ENCODE measurements at places on chromosomes 5 and 9.

DNA sequence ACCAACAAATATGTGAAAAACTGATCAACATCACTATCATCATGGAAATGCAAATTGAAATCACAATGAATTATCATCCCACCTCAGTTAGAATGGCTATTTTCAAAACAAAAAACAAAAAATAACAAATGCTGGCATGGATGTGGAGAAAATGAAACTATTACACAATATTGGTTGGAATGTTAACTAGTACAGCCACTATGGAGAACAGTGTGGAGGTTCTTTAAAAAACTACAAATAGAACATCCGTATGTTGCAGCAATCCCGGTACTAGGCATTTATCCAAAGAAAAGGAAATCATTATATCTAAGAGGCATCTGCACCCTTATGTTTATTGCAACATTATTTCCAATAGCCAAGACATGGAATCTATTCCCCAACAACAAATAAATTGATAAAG, 9.0 kb upstream of the IFNA5 start:
- no peak for DNase-seq

- no peak for DNase-seq
Observed at GRCh38 chr5:82858151-82859025, 218.8 kb downstream of the TMEM167A start.

DNA sequence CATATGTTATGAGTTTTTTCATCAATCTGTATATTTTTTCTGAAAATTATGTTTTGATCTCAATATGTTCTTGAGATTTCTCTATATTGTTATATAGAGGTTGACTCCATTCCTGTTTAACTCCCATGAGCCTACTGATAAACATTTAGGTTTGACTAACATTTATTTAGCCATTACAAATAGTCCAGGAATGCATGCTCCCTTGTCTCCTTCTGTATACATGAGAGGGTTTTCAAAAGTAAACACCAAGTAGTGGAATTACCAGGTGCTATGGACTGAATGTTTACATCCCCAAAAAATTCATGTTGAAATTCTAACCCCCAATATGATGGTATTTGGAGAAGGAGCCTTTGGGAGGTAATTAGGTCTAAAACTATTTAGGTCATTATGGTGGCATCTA, 3.5 kb upstream of the OR5C1 start:
- no peak for DNase-seq

- no peak for DNase-seq
Observed at GRCh38 chr5:147406636-147407035, 103.2 kb downstream of the DPYSL3 start.

GRCh38 chr9:116549061-116549664, 137.9 kb upstream of the TRIM32 start:
- DNase-seq = no peak

DNA sequence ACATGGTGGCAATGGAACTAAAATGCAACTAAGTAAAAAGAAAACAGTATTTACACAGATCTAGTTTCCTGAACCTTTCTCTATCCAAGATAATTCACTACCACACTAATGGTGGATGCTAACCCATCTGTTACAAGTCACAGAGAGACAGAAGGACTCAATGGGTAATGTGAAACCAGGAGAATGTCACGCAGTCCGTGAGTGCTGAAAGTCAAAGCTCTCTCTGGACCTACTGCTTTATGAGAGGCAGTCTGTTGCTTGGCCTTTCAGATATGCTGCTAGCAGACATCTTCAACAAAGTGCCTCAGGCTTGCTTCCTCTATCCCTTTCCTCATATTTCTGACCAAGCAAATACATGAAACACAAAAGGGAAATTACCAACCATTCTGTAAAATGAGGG, 69.0 kb upstream of the GLRX start:
- DNase-seq = no peak

GRCh38 chr5:131416729-131417128, 152.9 kb downstream of the CDC42SE2 start:
- no peak for DNase-seq

DNA sequence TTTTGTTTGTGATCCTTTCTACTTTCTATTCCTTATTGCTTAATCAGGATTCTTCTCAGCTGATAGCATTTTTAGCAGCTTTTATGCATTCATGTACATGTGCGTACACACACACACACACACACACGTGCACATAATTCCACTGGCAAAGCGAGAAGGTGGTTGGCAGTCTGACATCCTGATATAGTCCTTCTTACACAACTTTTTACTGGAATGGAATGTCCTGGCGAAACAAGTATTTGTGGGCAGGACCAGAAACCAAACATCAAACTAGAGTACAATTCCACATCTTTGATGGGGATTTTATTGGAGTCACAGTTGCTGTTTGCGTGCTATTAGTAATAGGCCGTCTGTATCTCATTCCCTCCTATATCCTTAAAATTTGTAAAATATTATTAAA, 356.5 kb downstream of the CCDC171 start:
- no peak for DNase-seq

DNA sequence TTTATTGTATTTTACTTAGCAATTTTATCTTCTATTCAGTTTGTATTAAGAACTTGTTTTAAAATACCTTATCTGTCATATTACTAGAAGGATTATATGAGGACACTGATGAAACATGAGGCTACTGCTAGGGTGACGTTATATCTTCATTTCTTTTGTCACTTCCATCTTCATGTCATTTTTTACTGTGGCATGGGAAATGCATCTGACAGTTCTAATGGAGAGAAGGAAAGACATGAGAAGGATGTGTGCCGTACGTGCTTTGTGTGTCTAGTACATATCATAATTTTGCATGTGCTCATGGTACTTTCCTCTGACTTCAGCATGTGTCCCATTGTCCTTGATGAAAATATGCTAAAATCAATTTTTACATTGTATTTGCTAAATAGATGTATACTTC, 258.2 kb downstream of the PTPRD start:
- DNase-seq = no peak

- no peak for DNase-seq
Observed at GRCh38 chr5:63401436-63402046, 560.7 kb downstream of the HTR1A start.

DNA sequence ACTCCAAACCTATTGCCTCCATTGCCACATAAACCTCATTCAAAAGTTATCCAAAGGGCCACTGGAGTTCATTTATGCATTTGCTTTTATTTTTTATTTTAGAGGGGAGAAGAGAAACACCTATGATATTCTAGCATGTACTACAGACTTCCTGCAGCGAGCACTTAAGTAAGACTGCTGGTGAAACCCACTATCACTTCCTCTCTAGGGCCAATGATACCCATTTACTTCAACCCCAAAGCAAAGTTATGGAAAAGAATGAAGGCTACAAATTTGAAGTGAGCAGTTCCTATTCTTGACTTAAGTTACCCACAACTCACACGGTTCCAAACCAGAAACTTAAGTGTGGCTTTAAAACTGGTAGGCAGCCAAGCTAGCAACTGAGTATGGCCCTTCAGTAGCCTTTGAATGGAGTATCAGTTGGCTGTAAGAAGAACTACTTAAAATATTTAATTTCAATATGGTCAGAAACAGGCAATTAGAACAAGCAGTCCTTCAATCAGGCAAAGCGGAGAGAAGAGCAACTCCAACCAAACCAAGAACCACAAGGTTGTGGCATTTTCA, 94.1 kb downstream of the GPR21 start:
- no peak for DNase-seq

- no peak for DNase-seq
Observed at GRCh38 chr9:123965801-123966686, 36.1 kb upstream of the DENND1A start.

GRCh38 chr9:113656771-113657670, 193.5 kb downstream of the RGS3 start:
- no peak for DNase-seq

DNA sequence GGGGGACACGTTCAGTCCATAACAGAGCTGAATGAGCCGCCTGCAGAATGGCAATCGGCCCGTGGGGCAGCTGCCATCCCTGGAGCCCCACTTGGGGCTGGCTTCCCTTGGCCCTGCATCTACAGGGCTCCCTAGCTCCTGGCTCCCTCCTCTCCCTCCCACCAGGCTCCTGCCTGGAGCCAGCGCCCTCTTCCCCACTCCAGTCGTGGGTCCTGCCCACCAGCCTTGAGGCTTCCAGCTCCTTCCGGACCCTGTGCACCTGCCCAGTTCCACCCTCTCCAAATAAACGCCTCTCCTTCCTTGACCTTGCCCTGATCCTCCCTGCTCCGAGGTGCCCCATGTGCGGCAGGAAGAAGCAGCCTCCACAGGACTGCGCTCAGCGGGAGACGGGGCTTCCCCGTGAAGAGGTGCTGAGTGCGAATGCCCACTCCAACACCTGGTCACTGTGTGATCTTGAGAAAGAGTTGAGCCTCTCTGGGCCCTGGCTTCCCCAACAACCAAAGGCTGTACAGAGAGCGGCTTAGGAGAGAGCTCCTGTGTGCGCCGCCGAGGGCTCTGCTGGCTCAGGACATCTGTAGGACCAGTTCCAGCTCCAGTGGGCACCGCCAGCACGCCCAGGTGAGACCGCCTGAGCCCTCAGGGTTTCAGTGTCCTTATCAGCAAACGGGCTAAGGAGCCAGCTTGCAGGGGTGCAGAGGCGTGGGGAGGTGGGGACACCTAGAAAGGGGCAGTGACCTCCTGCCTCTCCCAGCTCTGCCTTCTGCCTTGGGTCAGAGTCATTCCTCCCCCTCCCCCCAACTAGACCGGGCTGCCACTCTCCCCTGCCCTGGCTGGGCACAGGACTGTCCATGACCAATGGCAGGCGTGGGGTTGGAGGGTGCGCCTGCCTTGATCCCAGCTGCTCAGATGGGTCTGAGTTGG, 12.1 kb downstream of the C9orf50 start:
- DNase-seq = no peak

DNA sequence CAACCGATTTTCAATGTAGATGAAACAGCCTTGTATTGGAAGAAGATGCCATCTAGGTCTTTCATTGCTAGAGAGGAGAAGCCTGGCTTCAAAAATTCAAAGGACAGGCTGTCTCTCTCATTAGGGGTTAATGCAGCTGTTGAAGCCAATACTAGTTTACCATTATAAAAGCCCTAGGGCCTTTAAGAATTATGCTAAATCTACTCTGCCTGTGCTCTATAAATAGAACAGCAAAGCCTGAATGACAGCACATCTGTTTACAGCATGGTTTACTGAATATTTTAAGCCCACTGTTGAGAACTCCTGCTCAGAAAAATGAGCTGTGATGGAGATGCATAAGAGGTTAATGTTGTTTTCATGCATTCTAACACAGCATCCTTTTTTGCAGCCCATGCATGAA, 188.5 kb downstream of the TRIM32 start:
- DNase-seq = no peak

- DNase-seq = no peak
Observed at GRCh38 chr9:76445976-76446375, 13.0 kb upstream of the GCNT1 start.

- no peak for DNase-seq
Observed at GRCh38 chr9:15317836-15318235, 10.8 kb upstream of the TTC39B start.

GRCh38 chr5:37900692-37901091, 60.9 kb upstream of the GDNF start:
- DNase-seq = no peak

DNA sequence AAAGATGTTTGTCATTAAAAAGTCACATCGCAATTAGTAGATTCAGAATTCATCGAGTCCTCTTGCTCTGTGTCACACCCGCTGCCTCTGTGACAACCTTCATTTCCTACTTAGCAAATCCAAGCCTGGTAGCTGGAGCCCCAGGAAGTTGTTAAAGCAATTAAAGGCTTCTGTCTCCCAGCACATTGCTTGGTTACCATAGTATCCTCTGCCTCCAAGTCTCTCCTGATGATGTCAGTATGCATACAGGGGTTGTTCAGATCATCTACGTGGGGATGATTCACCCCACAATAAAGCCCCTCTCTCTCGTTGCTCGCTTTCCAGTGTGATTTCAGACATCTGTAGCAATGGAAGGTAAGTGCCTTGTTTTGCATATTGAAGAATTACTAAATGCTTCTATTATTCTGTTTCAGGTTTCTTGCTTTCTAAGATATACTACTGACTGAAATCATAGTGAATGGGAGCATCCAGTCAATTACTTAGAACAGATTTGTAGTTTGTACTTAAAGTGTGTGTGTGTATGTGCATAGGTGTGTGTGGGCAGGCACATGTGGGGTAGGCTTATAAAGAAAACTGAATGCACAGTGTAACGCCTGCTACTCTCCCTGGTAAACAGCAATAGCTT, 52.9 kb downstream of the PAM start:
- no peak for DNase-seq

DNA sequence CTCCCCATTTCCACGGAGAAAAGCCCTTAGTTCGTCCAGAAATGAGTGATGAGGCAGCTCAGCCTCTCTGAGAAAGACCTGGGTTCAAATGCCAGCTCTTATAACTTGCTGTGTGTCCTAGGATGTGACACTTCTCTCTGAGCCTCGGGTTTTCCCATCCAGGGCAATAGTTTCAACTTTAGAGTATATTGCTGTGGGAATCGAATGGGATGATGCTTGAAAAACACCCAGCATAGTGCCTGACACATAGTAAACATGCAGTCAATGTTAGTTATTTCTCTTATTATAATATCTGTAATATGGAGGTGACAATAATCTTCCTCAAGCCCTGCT, 430 bp upstream of the MAPKAP1 start:
- no peak for DNase-seq

- DNase-seq = no peak
Observed at GRCh38 chr5:107517185-107518033, 153.3 kb downstream of the EFNA5 start.

DNA sequence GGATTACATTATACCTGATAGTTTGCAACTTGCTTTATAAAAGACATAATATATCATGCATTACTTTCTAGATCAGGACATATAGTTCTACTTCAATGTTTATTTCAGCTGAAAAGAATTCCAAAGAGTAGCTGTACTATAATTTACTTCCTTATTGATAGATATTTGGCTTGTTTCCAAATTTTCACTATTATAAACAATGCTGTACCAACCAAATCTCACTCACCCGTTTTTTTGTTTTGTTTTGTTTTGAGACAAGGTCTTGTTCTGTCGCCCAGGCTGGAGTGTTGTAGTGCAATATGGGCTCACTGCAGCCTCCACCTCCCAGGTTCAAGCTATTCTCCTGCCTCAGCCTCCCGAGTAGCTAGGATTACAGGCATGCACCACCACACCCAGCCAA, 132.7 kb downstream of the GNAQ start:
- DNase-seq = no peak

DNA sequence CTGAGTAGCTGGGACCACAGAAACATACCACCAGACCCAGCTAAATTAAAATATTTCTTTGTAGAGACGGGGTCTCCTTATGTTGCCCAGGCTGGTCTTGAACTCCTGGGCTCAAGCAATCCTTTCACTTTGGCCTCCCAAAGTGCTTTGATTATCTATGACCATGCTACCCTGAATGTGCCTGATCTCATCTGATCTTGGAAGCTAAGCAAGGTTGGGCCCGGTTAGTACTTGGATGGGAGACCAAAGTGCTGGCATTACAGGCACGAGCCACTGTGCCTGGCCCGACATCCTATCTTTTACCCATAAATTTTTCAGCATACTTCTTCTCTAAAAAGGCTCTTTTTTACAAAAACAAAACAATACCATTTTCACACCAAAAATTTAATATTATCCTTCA, 137.0 kb upstream of the LRRTM2 start:
- DNase-seq = no peak
